NCI-H2171 (cell line): ENCODE measurements at places on chromosomes 12 and 14.

GRCh38 chr12:121166356-121166755 lies 33.7 kb downstream of the P2RX7 start:
- DNase-seq = no peak

GRCh38 chr14:93004699-93005082 lies 81.7 kb downstream of the CHGA start:
- no peak for DNase-seq

DNA sequence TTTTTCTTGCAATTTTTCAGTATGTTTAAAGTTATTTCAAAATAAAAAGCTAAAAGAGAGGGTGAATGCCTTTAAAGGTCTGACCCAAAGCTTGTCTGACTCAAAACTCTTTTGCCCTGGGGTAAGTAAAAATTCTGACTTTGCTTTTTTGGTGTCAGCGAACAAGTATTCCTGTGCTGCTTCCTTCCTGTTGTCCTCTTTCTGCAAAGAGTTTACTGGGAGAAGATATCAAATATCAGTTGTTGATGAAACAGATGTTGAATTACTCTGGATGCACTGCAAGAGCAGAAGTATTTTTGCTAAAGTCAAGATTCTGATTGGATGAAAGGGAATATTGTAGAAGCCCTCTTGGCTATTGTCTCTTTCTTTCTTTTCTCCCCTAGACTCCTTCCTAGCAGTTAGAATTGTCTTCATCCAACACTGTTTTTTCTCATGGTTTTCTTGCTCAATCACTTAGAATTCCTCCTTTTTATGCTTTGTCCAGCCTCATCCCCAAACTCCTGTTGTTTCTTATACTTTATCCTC lies 62.0 kb downstream of the DACT1 start:
- DNase-seq = no peak

GRCh38 chr12:50720085-50720484 lies 43.8 kb upstream of the ATF1 start:
- DNase-seq = no peak

GRCh38 chr14:103127356-103127755 lies 4.1 kb downstream of the TNFAIP2 start:
- DNase-seq = no peak

GRCh38 chr14:21543521-21543960 lies 17.4 kb upstream of the SALL2 start:
- DNase-seq = peak; percentile 77

DNA sequence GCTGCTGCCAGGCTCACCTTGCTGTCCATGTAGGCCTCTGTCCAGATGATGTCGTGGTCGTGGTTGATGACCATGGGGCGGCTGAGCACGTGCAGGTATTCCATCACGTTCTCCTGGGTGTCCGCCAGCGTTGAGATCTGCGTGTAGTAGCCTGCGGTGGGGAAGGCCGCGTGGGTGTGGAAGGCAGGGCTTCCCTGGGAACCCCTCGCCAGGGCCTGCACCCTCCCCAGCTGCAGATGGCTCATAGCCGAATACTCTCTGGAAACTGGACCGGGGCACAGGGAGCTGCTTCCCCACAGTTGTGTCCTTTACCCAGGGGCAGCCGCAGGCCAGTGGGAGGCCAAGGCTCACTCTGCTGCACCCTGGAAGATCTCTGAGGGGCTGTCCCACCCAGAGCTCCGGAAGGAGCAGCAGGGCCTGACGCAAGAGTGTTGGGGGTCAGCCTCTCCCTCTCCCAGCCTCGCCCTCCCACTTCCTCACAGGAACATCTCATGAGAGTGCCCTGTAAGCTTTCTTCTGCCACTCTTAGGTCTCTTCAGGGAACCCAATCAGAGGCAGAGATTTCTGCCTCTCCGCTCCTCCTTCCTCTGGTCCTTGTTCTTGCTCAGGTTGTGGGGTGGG lies 35.5 kb downstream of the CACNA2D4 start:
- DNase-seq = no peak

GRCh38 chr14:96698960-96699539 lies 98.1 kb upstream of the VRK1 start:
- DNase-seq = no peak

DNA sequence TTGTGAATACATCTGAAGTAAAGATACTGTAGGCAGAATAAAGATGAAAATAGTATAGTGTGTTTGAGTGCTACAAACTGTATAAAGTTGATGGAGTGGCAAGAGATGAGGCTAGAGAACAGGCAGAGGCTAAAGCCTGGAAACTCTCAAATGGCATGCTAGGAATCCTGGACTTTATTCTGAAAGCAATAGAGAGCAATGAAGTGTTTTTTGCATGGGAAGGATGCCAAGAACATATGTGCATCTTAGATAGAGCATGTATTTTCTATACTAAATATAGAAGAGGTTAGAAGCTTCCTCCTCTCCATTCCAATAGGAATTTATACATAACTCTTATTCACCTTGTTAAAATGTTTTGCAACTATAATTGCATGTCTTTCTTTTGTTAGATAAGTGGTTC lies 86.3 kb upstream of the TMTC2 start:
- peak; percentile 47 for DNase-seq
